NCI-H774 (cell line): ENCODE measurements at places on chromosomes 2 and 18.

- no peak for DNase-seq
Observed at GRCh38 chr2:95379371-95379831, 23.1 kb upstream of the FAHD2A start.

- DNase-seq = no peak
Observed at GRCh38 chr2:100670232-100670631, 107.4 kb downstream of the PDCL3 start.

GRCh38 chr2:45394216-45394615 lies 216.9 kb downstream of the SRBD1 start:
- no peak for DNase-seq

DNA sequence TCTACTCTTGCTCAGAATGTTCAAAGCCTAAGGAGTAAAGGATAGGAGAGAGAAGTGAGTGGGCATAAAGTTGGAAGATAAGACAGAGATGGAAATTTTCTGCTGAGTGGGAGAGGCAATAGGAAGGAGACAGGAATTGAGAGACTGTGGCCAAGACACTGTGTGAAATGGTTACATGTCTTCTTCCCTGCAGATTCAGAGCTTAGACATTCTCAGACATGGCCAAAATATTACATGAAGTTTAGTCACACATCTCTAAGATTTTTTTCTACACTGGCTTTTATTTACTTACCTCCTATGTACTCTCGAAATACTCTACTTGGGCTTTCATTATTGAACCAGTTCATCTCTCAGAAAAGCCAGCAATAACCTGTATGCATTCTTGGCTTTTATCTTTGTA lies 363.0 kb upstream of the FANCL start:
- no peak for DNase-seq

GRCh38 chr18:59760212-59760611 lies 63.0 kb upstream of the CCBE1 start:
- DNase-seq = no peak

DNA sequence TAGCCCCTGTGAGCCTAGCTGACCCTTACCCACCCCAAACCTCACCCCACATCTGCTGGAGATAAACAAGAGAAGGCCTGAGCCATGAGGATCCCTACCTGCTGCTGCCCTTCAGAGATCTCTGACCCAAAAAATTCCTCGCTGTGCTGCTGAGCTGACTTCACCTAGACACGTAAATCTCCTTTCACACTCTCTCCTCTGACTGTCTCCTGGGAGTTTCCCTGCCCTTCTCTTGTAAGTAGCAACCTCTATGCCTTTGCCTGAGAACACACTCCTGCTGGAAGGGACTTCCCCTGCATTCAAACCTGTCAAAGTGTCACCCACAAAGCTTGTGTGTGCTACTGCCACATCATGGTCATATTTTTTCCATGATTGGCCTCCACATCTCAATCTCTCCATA lies 134.2 kb upstream of the NOL4 start:
- DNase-seq = no peak

DNA sequence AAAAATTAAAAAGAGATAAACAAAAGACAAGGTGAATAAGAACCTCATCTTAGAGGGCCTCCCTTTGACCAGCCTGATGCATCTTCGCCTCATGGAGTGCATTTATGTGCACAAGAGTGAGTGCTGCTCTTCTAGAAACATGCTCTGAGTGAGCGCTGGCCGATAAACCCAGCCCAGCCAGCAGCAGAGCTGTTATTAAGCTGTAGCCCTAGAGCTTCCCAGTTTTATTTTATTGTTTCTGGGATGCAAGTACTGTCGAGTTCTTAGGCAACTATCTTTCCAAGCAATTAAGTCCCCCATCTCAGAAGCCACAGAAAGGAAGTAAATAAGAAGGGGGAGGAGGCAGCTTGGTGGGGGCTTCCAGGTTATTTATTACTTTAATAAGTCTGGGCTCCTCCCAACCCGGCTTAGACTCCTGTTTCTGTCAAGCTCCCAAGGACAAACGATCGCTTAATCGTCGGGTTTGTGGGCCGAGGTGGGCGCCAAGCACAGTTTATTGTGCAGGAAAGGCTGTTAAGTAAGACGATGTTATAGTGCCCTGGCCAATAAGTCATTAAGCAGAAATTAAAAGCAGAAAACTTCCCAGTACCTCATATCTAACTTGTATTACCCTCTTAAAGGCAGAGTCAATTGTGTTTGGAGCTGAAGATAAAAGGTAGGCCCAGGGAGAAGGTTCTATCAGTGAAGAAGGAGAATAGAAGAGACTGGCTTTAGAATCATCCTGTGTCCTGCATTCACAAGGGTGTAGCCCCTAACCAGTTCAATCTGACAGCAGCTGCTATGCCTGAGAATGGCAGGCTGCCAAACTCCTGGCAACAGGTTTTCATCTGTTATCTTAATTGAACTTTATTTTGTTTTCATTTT lies 176.3 kb downstream of the PIK3C3 start:
- no peak for DNase-seq

GRCh38 chr2:174984561-174984960 lies 20.6 kb downstream of the CHN1 start:
- DNase-seq = no peak
